NCI-H526 treated with DMSO at 0.1 percent for 48 hours (cell line): ENCODE measurements at places on chromosomes 6 and 20.

GRCh38 chr6:23659125-23659524 is 466.9 kb upstream of the NRSN1 start:
- DNase-seq, result no peak

GRCh38 chr6:72500669-72501068 is 121.2 kb upstream of the KCNQ5 start:
- no peak for DNase-seq

GRCh38 chr6:114218437-114219340 is 124.1 kb downstream of the HS3ST5 start:
- no peak for DNase-seq

DNA sequence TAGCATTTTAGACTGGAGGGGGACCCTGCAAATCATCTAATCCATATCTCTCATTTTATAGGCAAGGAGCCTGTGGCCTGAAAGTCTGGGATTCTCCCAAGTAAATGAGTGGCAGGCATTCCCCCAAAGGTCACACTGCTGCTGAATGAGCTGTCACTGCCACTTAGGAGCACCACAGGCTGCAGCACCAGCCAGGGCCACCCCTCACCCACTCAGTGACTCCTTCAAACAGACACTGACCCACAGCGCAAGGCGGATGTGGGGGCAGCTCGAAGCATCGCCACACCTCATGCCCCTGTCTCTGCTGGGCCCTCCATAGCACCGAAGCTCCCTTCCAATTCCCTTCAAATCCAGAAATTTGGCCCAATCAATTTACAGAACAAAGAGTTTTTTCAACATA is 119.9 kb upstream of the ARID1B start:
- DNase-seq, result no peak
